Heart left ventricle (tissue), 16 donors: ENCODE measurements at places on chromosomes 4 and X. TPM values are rescaled to one million over a fixed set of nuclear protein-coding genes. Genes with fewer than 3 reads are reported as not detected.

- DNase-seq = no peak
Observed at GRCh38 chr4:88137112-88137511, 21.3 kb downstream of the ABCG2 start.

Gene LSM6
- 10.0 TPM for total RNA-seq

GRCh38 chr4:21768349-21769310 is 179.9 kb downstream of the KCNIP4 start:
- DNase-seq = no peak

Gene COL4A5
- 7.7 TPM for total RNA-seq

Gene THAP9
- 6.6 TPM for total RNA-seq

Gene NWD2
- total RNA-seq = 0.03 TPM

GRCh38 chr4:98529970-98530569 is 128.3 kb downstream of the TSPAN5 start:
- no peak for DNase-seq

GRCh38 chr4:2478229-2478628 is 9.3 kb downstream of the RNF4 start:
- no peak for DNase-seq

Gene SMIM31
- total RNA-seq = not detected
